ENCODE measurements at places on chromosomes 3 and 15. TPM values are rescaled to one million over a fixed set of nuclear protein-coding genes. Genes with fewer than 3 reads are reported as not detected.

Gene DPPA2
- total RNA-seq = 0.19 TPM

Gene GMNC
- total RNA-seq = 1.9 TPM

DNA sequence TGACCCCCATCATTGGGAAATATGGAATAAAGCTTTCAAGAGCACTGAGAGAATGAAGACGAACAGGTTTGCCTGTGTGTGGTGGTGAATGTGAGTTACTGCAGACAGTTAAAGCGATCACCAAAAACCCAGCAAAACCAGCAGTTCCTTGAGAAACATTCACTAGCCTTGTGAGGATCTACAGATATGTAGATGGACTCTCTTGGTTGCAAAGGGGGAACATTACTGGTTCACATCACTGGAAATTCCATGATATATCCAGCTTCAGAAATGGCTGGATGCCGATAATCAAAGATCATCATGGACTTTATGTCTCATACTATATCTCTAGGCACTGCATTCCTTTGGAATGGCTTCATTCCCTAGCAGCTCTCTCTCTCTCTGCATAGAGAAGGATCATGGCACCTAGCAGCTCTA is 10.2 kb upstream of the HERC1 start:
- no peaks in the 10 kb centered on the region for H3K4me1 ChIP-seq
- no peak overlapping the region for H3K27ac ChIP-seq
- no peaks in the 10 kb centered on the region for H3K27me3 ChIP-seq
- no peak for DNase-seq

DNA sequence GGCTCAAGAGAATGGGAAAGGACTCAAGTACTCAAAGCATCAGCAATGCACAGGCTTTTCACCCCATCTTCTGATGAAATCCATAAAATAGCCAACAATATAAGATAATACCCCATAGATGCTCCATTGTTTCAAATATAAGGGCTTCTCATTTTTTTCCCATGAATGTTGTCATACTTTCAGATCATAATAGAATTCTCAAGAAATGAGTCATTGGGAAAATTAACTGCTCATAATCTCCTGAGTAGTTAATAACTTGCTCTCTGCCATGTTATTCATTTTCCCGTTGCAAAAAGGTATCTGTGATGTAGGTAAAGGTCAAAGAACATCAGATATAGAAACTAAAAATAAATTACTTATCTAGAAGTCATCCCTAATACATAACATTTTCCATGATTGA is 121.9 kb downstream of the NSUN3 start:
- H3K4me3 ChIP-seq = no peak overlapping the region
- no peaks in the 10 kb centered on the region for H3K4me1 ChIP-seq
- DNase-seq = no peak
- H3K27me3 ChIP-seq = no peaks in the 10 kb centered on the region
- no peak overlapping the region for H3K27ac ChIP-seq
- H3K36me3 ChIP-seq = no peaks in the 10 kb centered on the region

GRCh38 chr3:188631291-188632010 is 477.5 kb downstream of the LPP start:
- no peak overlapping the region for H3K4me3 ChIP-seq
- H3K27ac ChIP-seq = no peak overlapping the region
- peaks cover 5% of the 10 kb centered on the region for H3K4me1 ChIP-seq
- H3K36me3 ChIP-seq = no peaks in the 10 kb centered on the region
- H3K27me3 ChIP-seq = no peaks in the 10 kb centered on the region

- H3K27me3 ChIP-seq = no peaks in the 10 kb centered on the region
- H3K4me3 ChIP-seq = no peak overlapping the region
- DNase-seq = no peak
- peaks cover 17% of the 10 kb centered on the region for H3K36me3 ChIP-seq
Measured at GRCh38 chr3:142355692-142356091, 92.1 kb downstream of the XRN1 start.

DNA sequence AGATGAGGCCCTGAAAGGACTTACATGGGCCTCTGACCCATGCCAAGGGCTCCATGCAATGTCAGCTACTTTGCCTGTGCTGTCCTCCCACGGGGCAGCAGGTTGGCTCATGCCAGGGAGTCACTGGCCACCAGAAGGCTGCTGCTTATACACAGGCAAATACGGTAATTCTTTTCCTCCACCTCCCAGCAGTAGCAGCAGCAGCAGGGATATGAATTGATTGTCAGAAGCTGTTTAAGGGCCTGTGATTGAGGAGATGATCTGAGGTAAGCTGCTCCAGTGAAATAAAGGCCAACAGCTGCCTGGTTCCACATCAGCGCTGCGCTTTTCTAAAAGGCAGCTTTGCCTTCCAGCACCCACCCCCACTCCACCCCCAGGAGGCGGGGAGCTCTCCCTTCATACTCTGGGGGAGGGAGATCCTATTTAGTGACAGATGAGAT is 250.5 kb downstream of the SHQ1 start:
- H3K4me1 ChIP-seq = no peaks in the 10 kb centered on the region
- no peak overlapping the region for H3K27ac ChIP-seq
- DNase-seq = peak; percentile 42
- no peak overlapping the region for H3K4me3 ChIP-seq

GRCh38 chr15:82649226-82649999 is 2.2 kb upstream of the CPEB1 start:
- H3K4me1 ChIP-seq = peaks cover 3% of the 10 kb centered on the region
- H3K27me3 ChIP-seq = peaks cover 19% of the 10 kb centered on the region
- DNase-seq = no peak
- no peaks in the 10 kb centered on the region for H3K36me3 ChIP-seq
- H3K4me3 ChIP-seq = no peak overlapping the region
